ENCODE measurements at places on chromosomes 4 and X. TPM values are rescaled to one million over a fixed set of nuclear protein-coding genes. Genes with fewer than 3 reads are reported as not detected.

C4orf50 gene
- 0.35 TPM for total RNA-seq

SCFD2 gene
- total RNA-seq: 10.1 TPM

RS1 gene
- total RNA-seq: not detected

PLP2 gene
- total RNA-seq: 16.3 TPM

PPP1R2C gene
- not detected for total RNA-seq

Measured in ovary (tissue), 10 donors.